ENCODE measurements at places on chromosomes 4 and X. TPM values are rescaled to one million over a fixed set of nuclear protein-coding genes. Genes with fewer than 3 reads are reported as not detected.

Gene APELA
- not detected for total RNA-seq

GRCh38 chrX:50643525-50644137, 170.4 kb downstream of the SHROOM4 start:
- ATAC-seq: no peak

DNA sequence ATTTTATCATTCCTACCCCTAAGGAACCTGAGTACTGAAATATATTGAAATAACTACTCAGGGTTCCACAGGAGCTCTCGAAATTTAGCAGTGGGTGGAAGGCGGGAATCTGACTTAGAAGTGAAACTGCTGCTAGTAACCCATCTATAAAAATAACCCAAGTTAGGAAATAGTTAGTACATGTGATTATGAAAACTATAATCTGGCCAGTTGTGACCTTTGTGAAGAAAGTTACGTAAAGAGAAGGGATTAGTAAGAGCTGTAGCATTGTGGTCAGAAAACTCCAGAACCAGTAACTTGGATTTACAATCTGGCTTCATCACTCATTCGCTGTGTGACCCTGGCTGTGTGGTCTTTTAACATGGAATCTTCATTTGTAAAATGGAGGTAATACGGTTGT, 175.5 kb downstream of the RAPGEF2 start:
- ATAC-seq: no peak

DNA sequence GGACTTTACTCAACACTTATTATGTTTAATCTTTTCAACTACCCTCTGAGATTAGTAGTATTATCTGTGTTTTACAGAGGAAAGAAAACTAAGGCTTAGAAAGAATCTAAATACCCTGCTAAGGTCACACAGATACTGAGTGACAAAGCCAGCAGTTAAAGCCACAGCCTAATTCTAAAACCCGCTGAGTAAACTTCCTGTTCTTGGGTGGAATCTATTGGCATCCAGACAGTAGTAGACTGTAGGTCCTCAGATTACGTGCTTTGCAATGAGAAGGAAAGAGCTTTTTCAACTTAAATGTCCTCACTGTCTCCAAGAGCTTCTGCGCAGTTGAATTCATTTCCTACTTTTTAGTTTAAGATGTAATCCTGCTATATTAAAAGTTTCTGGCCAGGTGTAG, 126.0 kb downstream of the TENM3 start:
- no peak for ATAC-seq

Gene PRDM8
- 0.40 TPM for total RNA-seq

DNA sequence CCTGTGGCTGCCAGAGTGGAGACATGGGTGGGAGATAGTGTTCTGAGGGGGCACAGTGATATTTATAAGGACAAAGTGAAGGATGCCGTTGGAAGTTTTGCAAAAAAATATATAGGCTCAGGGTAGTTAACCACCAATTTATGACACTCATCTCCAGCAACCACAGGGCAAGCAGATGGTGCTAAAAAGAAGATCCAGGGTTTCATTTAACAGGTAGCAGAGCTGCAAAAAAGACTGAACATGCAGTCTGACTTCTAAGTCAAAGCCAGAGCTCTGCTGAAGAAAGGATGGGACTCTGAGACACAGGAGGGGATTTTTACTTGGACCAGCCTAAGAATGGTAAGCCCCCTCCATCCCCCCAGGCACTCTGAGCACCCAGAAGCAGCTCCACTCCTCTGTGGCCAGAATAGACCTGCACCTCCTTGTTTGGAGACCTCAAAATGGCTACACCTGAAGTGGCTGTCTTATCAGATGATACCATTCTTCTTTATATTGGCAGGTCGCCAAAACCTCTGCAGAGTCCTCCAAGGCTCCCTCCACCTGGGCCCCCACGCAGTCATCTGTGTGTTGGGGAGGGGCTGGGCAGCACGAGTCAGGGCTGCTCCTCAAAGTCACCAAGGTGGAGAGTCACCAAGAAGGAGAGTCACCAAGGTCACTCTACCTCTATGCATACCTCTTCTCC, 161.4 kb upstream of the FAM9B start:
- no peak for ATAC-seq

DNA sequence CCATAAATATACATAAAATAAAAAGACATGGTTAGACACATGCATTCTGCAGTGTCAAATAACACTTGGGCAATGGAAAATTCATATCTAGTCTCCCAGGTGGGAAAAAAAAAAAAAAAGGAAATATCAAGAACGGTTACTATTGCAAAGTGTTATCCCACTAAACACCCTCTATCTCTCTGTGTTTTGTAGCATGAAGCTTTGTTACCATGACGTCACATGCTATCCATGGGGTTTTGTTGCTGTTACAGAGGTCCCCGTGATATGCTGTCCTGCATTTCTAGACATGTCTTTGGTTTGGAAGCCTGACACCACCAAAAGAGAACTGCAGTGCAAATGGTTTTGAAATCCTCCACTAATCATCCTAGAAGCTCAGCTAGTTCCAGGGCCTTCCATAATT, 50.7 kb upstream of the TLR3 start:
- ATAC-seq: no peak

DNA sequence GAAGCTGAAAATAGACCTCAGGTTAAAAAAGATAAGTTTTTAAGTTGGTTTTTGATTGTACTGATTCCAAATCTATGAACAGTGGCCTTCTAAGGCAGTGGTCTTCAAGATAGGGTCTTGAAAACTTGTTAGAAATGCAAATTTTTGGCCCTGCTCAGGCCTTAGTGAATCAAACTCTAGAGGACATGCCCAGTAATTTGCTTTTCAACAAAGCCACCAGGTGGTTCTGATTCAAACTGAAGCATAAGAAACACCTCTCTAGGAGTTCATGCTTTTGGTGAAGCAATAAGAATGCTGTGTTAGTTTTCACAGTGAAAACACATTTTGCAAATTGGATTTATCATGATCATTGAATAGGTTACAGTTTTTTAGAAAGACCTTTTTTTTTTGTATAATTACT, 1849.4 kb upstream of the AGA start:
- no peak for ATAC-seq

Gene JADE3
- total RNA-seq: 4.9 TPM

DNA sequence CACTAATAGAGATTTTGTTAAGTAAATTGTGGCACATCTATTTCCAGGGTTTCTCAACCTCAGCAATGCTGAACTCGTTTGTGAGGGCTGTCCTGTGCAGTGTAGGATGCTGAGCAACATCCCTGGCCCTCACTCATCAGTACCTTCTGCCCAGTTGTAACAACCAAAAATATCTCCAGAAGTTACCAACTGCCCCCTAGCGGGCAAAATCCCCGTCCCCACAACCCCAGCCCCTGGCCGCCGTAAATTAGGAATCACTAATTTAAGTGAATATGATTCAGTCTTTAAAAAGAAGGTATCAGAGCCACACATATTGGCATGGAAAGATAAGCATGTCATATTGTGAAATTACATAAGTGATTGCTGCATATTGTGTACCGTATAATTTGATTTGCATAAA, 123.4 kb downstream of the ASB9 start:
- ATAC-seq: no peak

DNA sequence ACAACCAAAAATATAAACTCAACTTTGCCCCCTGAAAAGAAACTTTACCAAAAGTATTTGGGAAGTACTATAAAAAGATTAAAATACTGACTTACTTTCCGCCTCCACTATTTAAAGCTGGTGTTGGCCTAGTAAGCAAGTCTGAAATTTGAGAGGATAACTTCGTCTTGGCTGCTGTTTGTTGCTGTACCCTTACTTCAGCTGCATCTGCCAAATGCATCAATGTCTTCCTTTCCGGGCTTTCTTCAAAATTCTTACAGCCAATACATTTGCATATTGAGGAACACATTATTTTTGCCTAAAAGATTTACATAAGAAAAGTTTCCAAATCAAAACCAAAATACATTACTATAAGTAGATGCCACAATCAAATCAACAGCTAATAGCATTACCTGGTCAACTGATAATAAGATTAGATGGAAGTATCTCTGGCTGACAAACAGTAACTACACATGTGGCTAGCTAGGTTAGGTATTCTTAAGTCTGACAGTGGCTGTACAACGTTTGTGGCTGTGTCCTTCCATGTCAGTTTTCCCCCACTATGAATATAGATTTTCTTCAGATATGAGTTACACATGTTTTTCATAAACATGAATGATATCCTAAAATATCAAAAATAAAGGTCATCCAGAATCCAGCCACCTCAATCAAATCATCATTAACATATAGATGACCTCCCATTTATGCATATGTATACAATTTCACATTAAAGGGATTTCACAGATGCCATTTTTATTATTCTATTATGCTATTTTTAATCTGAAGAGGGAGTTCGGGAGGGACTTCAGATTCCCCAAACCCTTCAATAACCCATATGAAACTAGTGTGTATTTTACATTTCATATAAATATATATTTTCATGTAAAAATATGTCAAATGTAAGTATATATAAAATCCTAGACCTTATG, 30.6 kb downstream of the THAP9 start:
- no peak for ATAC-seq

Gene SSX4B
- not detected for total RNA-seq

- ATAC-seq: no peak
These were observed 902.3 kb upstream of the SLIT2 start for GRCh38 chr4:19349416-19349815.

DNA sequence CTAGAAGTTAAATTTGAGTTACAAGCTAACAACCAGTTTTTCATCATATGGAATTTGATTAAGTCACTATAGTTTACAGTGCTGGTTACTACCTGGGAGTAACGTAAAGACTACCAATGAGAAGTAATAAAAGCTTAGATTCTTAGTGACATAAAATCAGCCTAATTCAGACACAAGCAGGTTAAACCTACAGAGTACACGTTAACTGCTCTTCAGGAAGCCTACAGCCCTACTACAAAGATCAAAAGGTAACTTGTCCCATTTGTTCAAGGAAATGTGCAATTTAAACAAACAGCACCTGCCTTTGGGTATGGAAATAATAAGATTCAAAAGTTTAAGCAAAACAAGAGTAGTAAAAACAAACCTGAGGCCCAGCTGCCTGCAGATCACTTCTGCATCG, 21.5 kb downstream of the PRSS12 start:
- ATAC-seq: no peak

- no peak for ATAC-seq
These were observed 159.2 kb downstream of the CPEB2 start for GRCh38 chr4:15161439-15161838.

GRCh38 chr4:13617801-13618200, 9.7 kb downstream of the BOD1L1 start:
- ATAC-seq: no peak

- ATAC-seq: no peak
These were observed 211.6 kb upstream of the CXCL13 start for GRCh38 chr4:77393996-77394395.

Gene RASL11B
- 1.0 TPM for total RNA-seq

DNA sequence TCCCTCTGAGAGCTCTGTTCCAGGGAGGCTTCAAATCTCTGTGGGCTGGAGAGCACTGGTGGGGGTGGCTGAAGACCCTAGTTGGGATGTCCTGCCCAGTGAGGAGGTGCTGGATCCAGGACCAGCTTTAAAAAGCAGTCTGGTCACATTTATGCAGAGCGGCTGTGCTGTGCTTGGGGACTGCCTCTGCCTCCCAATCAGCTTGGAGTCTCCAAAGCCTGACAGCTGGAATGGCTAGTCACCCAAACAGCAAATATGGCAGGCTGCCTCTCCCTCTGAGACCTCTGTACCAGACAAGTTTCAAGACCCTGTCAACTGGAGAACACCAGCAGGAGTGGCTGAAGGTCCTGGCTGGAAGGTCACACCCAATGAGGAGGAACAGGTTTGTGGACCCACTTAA, 848.1 kb upstream of the DIAPH2 start:
- no peak for ATAC-seq

Gene ABCE1
- 49.3 TPM for total RNA-seq

Gene RAI2
- total RNA-seq: 1.1 TPM

DNA sequence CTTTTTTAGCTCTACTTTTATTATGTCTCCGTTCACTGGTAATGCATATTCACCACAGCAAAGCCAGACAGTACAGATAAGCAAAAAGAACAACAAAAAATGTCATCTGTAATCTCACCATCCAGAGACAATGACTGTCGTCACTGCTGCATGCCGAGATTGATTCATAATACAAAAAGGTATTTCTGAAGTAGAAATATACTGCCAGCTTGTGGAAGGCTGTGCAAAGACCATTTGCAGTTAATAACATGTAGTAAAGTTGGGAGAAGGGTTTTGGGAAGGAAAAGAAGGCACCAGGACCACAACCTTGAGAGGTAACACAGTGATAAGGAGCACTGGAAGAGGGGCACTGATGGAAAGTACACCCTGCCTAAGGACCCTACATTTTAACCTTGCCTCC, 223.0 kb upstream of the ZIC3 start:
- no peak for ATAC-seq

Gene MAGEB6
- total RNA-seq: not detected

GRCh38 chrX:107576841-107577240, 51.5 kb upstream of the PRPS1 start:
- ATAC-seq: no peak

- peak; percentile 72 for ATAC-seq
These were observed 64.3 kb downstream of the LRBA start for GRCh38 chr4:150950657-150951288.

DNA sequence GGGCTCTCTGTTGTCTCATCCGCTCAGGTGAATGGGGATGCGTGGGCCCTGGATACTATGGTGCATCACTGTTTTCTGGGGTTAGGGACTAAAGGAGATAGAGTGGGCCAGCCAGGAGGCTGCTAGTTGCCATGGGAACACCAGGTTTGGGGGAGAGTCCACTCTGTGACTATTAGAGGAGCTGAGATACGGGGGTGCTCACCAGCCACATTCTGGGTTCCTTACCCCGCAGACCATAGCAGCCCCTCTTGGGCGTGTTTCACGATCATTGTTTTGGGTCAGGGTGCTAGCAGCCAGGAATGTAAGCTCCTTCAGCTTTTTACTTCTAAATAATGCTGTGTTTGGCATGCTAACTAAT, 4.6 kb downstream of the EFNB1 start:
- no peak for ATAC-seq

GRCh38 chrX:40871385-40872082, 136.2 kb upstream of the MED14 start:
- ATAC-seq: no peak

DNA sequence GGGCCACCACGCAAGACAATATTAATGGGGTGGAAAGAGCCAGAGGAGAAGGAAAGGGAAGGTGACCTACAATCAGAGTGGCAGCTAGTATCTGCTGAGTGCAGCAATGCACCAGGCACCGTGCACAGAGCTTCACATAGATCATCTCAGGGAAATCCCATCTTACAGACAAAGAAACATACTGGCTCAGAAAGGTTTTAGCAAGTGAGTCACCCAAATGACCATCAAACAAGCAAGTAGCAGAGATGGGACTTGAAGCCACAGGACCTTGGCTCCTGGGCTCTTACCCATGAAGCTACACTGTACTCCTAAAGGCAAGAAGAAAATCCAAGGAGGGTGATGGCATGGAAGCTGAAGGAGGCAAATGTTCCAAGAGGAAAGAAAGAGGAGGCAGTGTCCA, 6.8 kb downstream of the ANXA5 start:
- ATAC-seq: no peak

- peak; percentile 98 for ATAC-seq
These were observed 623.8 kb upstream of the DIPK2B start for GRCh38 chrX:45824471-45824870.

- ATAC-seq: peak; percentile 88
These were observed at the start of gene MGST2 for GRCh38 chr4:139665690-139666529. Gene MGST2, plus strand, starts transcription at chr4:139665819. Its CDS starts 201 bp downstream, at chr4:139666020.

Gene CLNK
- 0.08 TPM for total RNA-seq

Gene MRPL1
- total RNA-seq: 35.3 TPM

- ATAC-seq: no peak
These were observed 333.2 kb downstream of the ARHGAP10 start for GRCh38 chr4:148065075-148065474.

- ATAC-seq: peak; percentile 77
These were observed 109.3 kb upstream of the KLHL13 start for GRCh38 chrX:118225711-118226428.
